ENCODE measurements at places on chromosomes 4 and X. TPM values are rescaled to one million over a fixed set of nuclear protein-coding genes. Genes with fewer than 3 reads are reported as not detected.
A peak's percentile ranks its signal among the peaks of the same experiment; 100 is the strongest.

GRCh38 chr4:117515921-117516320, 430.5 kb upstream of the TRAM1L1 start:
- DNase-seq: no peak

DNA sequence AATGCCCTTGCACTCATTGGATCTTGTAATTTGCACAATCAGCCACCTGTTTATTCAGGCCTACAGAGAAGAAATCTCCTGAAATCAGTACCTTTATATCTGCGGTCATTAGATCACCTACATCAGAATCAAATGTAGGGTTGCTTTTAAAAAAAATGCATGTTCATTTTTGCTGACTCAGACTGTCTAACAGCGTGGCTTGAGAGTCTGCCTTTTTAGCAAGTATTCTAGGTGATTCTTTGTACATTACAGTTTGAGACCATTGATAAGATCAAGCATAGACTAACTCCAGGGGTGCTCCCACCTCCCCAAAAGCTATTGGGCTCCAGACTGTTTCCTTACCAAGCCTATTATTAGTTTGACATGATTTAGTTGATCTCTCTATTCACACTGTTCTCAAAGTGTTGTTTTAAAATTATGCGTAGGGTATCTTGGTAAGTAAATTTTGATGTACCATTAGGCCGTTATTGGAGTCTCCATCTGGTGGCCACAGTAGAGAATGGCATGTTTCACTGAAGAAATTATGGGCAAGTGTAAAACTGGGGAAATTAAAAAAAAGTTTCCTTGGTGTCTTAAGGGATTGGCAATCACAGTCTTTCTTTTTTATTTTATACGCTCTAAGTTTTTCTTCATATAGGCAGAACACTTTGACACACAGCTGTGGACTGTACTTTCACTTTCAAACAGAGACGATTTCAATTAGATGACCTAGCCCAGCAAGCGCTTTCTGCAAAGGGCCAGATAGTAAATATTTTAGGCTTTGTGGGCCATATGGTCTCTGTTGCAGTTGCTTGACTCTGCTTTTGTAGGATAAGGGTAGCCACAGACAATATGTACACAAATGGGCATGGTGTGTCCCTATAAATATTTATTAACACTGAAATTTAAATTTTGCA, 33.7 kb upstream of the MSL3 start:
- DNase-seq: peak; percentile 10

DNA sequence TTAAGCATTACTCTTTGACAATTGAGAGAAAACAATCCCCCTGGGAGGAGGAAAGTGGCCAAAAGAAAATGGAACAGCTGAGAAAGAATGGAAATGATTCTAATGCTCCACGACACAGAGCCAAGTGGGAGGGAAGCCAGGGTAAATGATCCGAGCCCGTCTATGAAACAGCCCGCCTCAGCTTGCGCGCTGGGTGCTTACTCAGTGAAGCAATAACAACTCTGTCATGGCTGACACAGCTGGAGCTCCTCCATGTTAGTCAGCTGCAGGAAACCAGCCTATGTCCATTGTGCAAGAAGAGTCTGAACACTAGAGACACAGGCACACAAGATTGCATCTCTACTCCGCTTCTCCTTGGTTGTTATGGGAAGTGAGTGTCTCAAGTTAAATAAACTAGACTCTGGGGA, 19.3 kb downstream of the NOA1 start:
- no peak for DNase-seq

GRCh38 chr4:88189418-88189738, 30.9 kb upstream of the ABCG2 start:
- no peak for DNase-seq

DNA sequence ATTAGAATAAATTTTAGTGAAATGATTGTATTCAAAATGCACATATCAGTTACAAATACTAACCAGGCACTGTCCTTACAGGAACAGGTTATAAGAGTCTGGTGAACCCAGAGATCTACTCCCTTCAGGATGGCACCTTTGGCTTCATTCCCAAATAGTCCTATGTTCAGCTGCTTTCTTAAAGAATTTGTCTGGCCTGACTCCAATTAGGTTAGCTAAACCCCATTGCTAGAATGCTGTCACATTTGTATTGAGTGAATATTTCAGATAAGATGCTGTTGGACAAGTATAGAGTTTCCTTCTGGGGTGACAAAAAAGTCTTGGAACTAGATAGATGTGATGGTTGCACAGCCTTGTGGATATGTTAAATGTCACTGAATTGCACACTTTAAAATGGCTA, 69.4 kb downstream of the EFHC2 start:
- DNase-seq: no peak

The GABRG1 gene
- not detected for total RNA-seq

- DNase-seq: no peak
These were observed 17.2 kb downstream of the C1QTNF7 start for GRCh38 chr4:15444879-15445547.

DNA sequence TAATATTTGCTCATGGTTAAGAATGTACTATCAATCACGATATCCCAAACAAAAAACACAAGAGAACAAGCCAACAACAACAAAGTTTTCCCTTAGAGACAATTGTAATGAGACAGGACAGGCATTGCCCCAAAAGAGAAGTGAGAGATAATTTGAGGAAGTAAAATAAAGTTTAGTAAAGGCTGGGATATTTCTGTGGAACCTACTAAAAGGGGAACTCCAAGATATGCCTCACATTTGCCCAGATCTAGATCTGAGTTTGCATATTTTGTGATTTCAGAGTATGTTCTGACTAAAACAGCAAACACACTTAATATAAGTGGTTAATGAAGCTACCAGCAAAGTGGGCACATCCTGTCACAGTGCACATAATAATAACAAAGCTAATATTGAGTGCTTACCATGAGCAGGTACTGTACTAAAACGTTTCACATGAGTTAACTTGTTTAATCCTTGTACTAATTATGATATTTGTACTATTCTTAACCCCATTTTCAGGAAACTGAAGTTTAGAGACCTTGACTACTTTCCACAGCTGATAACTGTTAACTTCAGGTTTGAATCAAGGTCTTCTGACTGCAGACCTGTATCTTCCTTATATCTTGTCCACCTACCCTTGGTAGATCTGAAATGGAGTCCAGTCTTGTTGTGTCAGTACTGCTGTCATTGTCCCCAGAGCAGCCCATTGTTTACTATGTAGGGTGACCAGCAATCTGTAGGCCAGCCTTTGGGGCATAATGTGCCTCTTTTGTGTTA, 26.0 kb upstream of the BMP2K start:
- no peak for DNase-seq

GRCh38 chrX:108105473-108105872, 13.9 kb downstream of the ATG4A start:
- DNase-seq: no peak

DNA sequence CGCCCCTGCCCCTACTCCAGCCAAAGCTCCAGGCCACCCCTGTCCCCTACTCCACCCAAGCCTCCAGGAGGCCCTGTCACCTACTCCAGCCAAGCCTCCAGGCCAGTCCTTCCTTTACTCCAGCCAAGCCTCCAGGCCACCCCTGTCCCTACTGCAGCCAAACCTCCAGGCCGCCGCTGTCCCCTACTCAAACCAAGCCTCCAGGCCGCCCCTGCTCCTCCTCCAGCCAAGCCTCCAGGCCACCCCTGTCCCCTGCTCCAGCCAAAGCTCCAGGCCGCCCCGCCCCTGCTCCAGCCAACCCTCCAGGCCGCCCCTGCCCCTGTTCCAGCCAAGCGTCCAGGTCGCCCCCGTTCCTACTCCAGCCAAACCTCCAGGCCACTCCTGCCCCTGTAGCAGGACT, 5.1 kb upstream of the ASMT start:
- no peak for DNase-seq

The TEC gene
- 3.0 TPM for total RNA-seq

The ZNF630 gene
- 2.4 TPM for total RNA-seq

The FAM236B gene
- not detected for total RNA-seq
